ENCODE measurements at places on chromosomes 11 and 22. TPM values are rescaled to one million over a fixed set of nuclear protein-coding genes. Genes with fewer than 3 reads are reported as not detected.
A peak's percentile ranks its signal among the peaks of the same experiment; 100 is the strongest.

The SMTNL1 gene
- not detected for total RNA-seq

- no peaks in the 10 kb centered on the region for H3K4me1 ChIP-seq
- no peaks in the 10 kb centered on the region for H3K27me3 ChIP-seq
- no peak overlapping the region for H3K27ac ChIP-seq
- no peak for DNase-seq
Measured at GRCh38 chr11:112253605-112254242, 6.9 kb downstream of the PLET1 start.

GRCh38 chr22:39478441-39478850, 21.6 kb downstream of the MGAT3 start:
- peaks cover 7% of the 10 kb centered on the region for H3K4me1 ChIP-seq
- no peaks in the 10 kb centered on the region for H3K36me3 ChIP-seq
- H3K4me3 ChIP-seq: no peak overlapping the region
- H3K27me3 ChIP-seq: no peaks in the 10 kb centered on the region
- no peak for DNase-seq
- H3K27ac ChIP-seq: no peak overlapping the region

DNA sequence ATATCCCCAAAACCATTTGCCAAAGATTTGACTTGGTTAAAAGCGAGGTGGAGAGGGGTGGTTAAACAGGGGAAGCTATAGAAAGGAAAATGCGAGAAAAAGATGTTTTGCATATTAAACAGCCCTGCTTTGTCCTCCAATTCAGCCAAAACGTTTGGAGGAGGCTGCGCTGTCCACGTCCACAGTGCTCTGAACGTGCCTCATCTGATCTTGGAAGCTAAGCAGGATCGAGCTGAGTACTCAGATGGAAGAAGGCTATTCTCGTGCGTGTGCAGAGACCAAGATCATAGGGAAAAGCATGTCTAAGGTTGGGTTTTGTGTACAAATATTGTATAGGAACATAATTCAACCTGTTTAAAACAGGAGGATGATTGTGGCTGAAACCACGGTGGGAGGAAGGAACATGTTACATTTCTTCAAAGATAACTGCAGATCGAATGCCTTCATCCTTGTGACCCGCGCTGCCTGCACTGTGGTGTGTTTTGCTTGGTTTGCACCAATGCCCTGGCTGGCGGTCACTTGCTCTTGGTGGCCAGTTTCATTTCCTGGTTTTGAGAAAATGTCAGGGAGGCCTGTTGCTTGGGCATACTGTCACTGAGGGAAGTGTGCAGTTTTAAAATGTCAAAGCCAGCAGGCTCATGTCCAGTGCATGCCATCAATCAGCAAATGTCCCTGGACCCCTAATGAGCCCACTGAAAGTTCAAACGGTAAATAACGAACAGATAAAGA, 40.4 kb downstream of the FLI1 start:
- H3K27me3 ChIP-seq: no peaks in the 10 kb centered on the region
- no peak overlapping the region for H3K4me3 ChIP-seq
- peak; percentile 71 for DNase-seq

DNA sequence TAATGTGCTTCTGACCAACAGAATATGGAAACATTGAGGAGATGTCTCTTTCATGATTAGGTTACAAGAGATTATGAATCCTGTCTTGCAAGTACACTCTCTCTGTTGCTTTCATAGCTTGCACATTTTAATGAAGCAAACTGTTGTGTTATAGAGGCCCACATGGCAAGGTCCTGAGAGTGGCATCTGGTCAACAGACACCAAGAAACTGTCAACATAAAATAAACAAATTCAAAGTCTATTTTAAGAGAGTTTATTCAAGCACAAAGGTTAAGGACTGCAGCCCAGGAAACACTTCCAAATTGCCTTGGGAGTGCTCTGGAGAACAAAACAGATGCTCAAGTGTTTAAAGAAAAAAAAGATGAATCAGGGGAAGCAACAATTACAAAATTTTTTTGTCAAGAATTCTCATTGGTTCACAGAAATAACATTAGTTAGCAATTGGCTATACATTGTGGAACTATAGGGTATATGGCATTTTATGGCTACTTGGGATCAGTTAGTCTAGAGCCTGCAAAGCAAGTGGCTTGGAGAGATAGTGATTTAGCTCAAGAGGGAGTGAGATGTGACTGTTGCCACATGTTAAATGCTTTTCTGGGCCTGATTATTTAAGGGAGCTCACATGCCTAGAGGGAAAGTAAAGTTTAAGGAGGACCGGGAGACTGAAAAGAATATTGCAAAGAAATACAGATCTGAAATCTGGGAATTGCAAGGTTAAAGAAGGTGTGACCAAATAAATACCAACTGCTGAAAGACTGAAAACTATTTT, 54.6 kb downstream of the CTSC start:
- no peaks in the 10 kb centered on the region for H3K27me3 ChIP-seq
- no peak overlapping the region for H3K4me3 ChIP-seq
- H3K36me3 ChIP-seq: no peaks in the 10 kb centered on the region
- DNase-seq: no peak

GRCh38 chr22:19291218-19291579, 320 bp downstream of the CLTCL1 start:
- H3K4me3 ChIP-seq: peak overlapping the region; percentile 80
- H3K36me3 ChIP-seq: no peaks in the 10 kb centered on the region
- peaks cover 9% of the 10 kb centered on the region for H3K27me3 ChIP-seq
- peak overlapping the region; percentile 84 for H3K27ac ChIP-seq
- DNase-seq: peak; percentile 40
- H3K4me1 ChIP-seq: peaks cover 5% of the 10 kb centered on the region

DNA sequence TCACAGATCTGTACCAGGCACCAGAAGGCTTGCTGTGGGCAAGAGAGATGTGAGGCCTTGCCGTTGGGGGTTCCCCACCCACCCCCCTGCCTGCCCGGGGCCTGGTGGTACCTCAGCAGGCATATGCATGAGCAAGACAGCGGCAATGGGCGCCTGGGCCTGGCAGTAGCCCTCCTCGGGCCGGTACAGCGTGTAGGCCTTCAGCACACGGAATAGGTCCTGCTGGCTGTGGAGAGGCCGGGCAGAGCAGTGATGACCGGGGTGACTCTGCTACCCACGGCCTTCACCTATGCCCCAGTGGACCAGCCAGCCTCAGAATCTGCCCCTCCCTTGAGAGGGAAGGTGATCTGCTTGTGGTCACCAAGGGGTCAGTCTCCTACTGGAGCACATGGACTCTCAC, 5.5 kb upstream of the CASTOR1 start:
- H3K27ac ChIP-seq: no peak overlapping the region
- no peaks in the 10 kb centered on the region for H3K27me3 ChIP-seq
- H3K4me1 ChIP-seq: peaks cover 17% of the 10 kb centered on the region
- H3K36me3 ChIP-seq: no peaks in the 10 kb centered on the region
- H3K4me3 ChIP-seq: no peak overlapping the region
- DNase-seq: no peak

- no peaks in the 10 kb centered on the region for H3K4me1 ChIP-seq
- no peak overlapping the region for H3K4me3 ChIP-seq
- H3K36me3 ChIP-seq: no peaks in the 10 kb centered on the region
- no peak for DNase-seq
- no peak overlapping the region for H3K27ac ChIP-seq
Measured at GRCh38 chr11:105829084-105829483, 193.0 kb downstream of the MSANTD4 start.

GRCh38 chr11:77806993-77807392, 13.5 kb downstream of the RSF1 start:
- H3K27me3 ChIP-seq: no peaks in the 10 kb centered on the region
- no peak for DNase-seq
- H3K36me3 ChIP-seq: no peaks in the 10 kb centered on the region
- peaks cover 4% of the 10 kb centered on the region for H3K4me1 ChIP-seq

- H3K4me1 ChIP-seq: peaks cover 37% of the 10 kb centered on the region
- no peak for DNase-seq
- H3K27me3 ChIP-seq: no peaks in the 10 kb centered on the region
- H3K27ac ChIP-seq: peak overlapping the region; percentile 84
- no peak overlapping the region for H3K4me3 ChIP-seq
- no peaks in the 10 kb centered on the region for H3K36me3 ChIP-seq
Measured at GRCh38 chr11:111938687-111939160, 1.6 kb downstream of the DIXDC1 start.

DNA sequence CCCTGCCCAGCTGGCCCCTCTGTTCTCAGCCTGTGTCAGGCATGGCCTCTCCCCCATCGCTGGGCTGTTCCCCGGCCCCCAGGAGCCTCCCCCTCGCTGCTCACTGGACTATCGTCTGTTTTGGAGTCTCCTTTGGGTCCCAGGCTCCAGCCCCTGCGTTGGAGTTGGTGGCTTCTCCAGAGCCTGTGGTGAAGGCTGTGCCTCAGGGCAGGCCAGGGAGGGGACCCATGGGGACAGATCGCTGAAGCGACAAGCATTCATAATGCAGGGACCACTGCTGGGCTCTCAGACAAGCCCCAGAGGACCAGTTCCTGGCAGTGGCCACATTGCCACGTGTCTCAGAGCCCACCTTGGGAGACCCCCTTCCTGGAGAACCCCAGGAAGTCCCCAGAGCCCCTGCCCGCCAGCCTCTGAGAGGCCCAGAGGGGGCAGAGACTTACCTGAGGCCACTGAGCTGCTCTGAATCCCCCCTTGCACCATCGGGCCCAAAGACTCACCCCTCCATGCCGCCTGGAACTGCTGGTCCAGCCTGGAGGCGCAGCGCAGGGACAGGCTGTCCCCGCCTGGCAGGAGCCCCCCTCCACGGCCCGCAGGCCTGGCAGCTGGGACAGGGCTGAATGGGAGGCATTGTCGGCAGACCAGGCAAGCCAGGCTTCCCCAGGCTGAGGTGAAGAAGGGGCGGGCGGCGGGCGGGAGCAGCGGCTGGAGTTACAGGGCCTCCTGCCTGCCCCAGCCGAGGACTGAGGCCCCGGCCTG, at the start of gene CHADL:
TSS of gene CHADL (minus strand) at position 555 of the 756 bp plus-strand sequence. CDS start at position 505, 50 bp downstream.
- peaks cover 6% of the 10 kb centered on the region for H3K4me1 ChIP-seq
- no peaks in the 10 kb centered on the region for H3K27me3 ChIP-seq
- no peak for DNase-seq
- no peaks in the 10 kb centered on the region for H3K36me3 ChIP-seq
- no peak within 1 kb of the TSS for H3K27ac ChIP-seq
- no peak within 1 kb of the TSS for H3K4me3 ChIP-seq

- H3K4me3 ChIP-seq: no peak overlapping the region
- DNase-seq: no peak
- H3K36me3 ChIP-seq: no peaks in the 10 kb centered on the region
Measured at GRCh38 chr11:111312076-111312475, 13.7 kb downstream of the POU2AF3 start.

The CSRP3 gene
- not detected for total RNA-seq

The RCOR2 gene
- 0.64 TPM for total RNA-seq

GRCh38 chr11:55895216-55895615, 12.1 kb downstream of the TRIM51 start:
- H3K4me1 ChIP-seq: no peaks in the 10 kb centered on the region
- H3K27ac ChIP-seq: no peak overlapping the region
- no peak for DNase-seq
- no peaks in the 10 kb centered on the region for H3K36me3 ChIP-seq
- H3K27me3 ChIP-seq: no peaks in the 10 kb centered on the region
- no peak overlapping the region for H3K4me3 ChIP-seq

The NPAS4 gene
- not detected for total RNA-seq

- H3K36me3 ChIP-seq: no peaks in the 10 kb centered on the region
- no peaks in the 10 kb centered on the region for H3K4me1 ChIP-seq
- DNase-seq: no peak
- no peaks in the 10 kb centered on the region for H3K27me3 ChIP-seq
- H3K27ac ChIP-seq: no peak overlapping the region
- no peak overlapping the region for H3K4me3 ChIP-seq
Measured at GRCh38 chr22:20043997-20044342, 23.1 kb downstream of the TANGO2 start.

The TREH gene
- 4.9 TPM for total RNA-seq

DNA sequence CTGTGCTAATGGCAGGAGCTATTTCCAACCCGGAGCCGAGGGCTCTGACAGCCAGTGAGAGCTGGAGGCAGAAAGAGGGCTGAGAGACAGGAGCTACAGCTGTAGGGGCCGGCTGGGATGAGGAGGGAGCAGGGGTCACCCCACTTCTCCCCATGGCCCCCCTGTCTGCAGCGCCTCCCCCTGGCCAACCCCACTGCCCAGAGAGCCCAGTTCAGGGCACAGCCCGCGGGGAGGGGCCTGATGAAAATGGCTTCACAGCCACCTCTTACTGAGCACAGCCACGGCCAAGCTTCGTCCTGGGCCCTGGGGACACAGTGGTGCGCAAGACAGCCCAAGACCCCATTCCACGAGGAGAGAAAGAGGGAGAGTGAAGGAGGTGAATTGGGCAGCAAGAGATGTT, 27.9 kb downstream of the RPL3 start:
- H3K4me1 ChIP-seq: no peaks in the 10 kb centered on the region
- no peak overlapping the region for H3K4me3 ChIP-seq
- no peak for DNase-seq
- H3K36me3 ChIP-seq: no peaks in the 10 kb centered on the region
- H3K27me3 ChIP-seq: no peaks in the 10 kb centered on the region
- peak overlapping the region; percentile 12 for H3K27ac ChIP-seq

GRCh38 chr11:79942646-79943045, 501.8 kb upstream of the TENM4 start:
- no peak overlapping the region for H3K27ac ChIP-seq
- H3K4me3 ChIP-seq: no peak overlapping the region
- H3K4me1 ChIP-seq: no peaks in the 10 kb centered on the region

DNA sequence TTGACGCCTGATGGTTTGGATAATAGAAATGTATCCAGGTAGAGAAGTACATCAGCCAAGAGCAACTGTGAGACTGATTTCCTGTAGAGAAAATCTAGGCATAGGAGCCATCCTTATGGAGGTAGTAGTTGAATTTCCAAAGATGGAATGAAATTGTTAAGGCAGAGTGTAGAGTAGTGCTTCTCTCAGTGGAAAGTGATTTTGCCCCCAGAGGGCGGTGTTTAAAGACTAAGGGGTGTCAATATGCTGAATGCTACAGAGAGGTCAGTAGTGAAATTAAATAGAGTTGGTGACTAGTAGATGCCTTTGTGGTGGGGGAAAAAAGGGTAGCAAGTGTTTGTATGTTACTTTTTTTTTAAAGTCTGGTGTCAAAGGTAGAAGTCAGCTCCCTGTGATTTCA, 54.5 kb downstream of the TRIM44 start:
- H3K4me1 ChIP-seq: no peaks in the 10 kb centered on the region
- DNase-seq: no peak
- no peak overlapping the region for H3K4me3 ChIP-seq

DNA sequence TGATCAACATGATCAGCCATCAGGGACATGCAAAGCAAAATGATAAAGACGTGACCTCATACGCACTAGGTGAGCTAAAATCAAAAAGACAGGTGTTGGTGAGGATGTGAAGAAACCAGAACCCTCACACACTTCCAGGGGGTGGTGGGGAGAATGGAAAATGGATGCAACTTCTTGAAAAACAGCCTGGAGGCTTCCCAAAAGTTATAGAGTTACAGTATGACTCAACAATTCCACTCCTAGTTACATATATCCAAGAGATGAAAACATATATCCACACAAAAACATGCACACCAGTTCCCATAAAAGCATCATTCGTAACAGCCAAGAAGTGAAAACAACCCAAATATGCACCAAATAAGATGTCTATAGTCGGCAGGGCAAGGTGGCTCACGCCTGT, 42.1 kb upstream of the APLNR start:
- peaks cover 21% of the 10 kb centered on the region for H3K4me1 ChIP-seq
- no peaks in the 10 kb centered on the region for H3K36me3 ChIP-seq
- H3K27me3 ChIP-seq: no peaks in the 10 kb centered on the region
- H3K4me3 ChIP-seq: no peak overlapping the region

- peaks cover 48% of the 10 kb centered on the region for H3K36me3 ChIP-seq
- no peak overlapping the region for H3K4me3 ChIP-seq
- H3K27ac ChIP-seq: no peak overlapping the region
- no peak for DNase-seq
Measured at GRCh38 chr11:75273411-75274391, 33.1 kb downstream of the TPBGL start.
